NCI-H774 (cell line): ENCODE measurements at places on chromosomes 5 and 9.

- DNase-seq, result no peak
Measured at GRCh38 chr5:159825551-159826051, 90.7 kb upstream of the ADRA1B start.

DNA sequence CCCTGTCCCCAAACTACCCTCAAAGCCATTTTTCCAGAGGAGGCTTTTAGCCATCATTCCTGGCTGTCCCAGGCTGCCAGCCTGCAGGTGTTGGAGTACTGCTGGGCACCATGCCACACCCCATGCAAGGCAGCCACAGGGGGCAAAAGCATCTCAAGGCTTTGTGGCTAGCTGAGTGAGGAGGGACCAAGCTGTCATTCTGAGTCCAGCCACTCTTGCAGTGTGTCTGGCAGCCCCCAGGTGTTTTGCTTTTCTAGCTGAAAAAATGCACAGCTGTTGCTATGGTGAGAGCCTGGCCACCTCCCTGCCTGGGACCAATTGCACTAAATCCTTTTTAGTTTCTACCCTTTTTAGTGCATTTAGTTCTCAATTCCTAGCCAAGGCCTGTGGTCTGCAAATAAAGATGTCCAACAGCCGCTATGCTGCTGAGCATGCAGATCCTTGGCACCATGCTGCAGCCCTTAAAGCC lies 50.4 kb upstream of the PTGS1 start:
- DNase-seq, result no peak

DNA sequence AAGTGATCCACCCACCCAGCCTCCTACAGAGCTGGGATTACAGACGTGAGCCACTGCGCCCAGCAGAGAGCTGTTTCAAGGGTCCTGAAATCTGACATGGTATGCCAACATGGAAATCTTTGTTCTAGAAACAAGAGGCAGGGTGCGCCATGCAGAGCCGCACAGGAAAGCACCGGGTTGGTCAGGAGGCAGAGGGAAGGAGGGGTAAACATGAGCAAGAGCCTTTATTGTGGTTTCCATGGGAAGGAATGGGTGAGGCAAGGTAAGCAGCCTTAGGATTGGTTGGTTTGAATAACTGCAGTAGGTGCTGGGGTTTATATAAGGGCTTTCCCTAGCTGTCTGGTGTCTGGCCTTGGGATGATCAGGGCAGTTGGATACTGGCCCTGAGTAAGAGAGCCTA lies 5.5 kb upstream of the EXOSC2 start:
- DNase-seq, result no peak

GRCh38 chr5:98414938-98415337 lies 358.5 kb upstream of the RGMB start:
- no peak for DNase-seq

DNA sequence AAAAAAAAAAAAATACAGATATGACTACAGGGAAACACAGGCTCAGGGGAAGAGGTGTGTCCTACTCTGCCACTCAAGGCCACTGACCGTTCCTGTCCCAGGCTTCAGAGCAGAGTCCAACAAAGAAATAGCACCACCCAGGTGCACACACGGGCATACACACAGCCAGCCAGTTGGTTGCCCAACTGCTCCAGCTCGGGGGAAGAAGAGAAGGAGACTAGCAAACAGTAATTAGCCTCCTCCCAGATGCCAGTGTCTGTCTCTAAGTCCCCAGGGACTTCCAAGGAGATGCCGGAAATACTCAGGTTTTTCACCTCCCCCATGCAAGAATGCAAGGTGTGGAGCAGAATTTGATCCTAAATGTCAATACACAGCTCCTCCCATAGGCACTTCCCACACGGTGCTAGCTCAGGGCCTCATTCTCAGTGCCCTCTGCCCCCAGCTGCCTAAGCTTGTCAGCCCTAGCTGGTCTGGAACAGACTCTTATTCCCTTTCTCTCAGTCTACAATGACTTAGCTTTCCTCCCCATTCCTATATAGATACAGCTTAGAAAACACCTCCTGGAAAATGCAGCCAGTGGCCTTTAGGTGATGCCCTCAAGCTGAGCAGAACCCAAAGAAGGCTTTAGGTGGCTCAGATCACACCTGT lies 1.7 kb downstream of the MYORG start:
- no peak for DNase-seq

GRCh38 chr5:132807163-132807838 lies 5.8 kb upstream of the SOWAHA start:
- no peak for DNase-seq

DNA sequence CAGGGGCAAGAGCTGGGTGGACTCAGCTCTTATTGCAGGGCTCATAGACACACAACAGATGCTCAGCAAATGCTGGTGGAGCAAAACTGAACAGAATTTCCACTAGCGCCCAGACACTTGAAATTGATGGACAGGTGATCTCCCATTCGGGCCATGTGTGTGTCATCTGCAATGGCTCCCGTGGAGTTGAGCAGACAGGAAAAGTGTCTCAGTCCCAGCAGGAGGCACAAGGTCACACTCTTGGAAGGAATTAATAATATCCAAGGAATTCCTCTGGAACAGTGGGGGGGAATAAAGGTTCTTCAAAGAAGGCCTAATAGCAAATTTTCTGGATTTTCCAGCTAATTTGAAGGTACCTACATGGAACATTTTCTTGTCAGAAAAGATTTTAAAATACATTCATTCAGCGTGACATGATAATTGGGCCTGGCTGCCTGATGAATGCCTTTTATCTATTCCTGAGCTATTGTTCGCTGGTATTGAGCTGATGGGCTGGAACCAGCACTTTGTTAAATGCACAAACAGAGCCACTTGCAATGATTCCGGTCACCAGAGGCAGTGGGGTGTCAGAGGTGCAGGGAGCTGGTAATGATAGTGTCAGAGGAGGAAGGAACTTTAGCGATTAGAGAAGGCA lies 31.5 kb upstream of the ALDH1B1 start:
- no peak for DNase-seq

DNA sequence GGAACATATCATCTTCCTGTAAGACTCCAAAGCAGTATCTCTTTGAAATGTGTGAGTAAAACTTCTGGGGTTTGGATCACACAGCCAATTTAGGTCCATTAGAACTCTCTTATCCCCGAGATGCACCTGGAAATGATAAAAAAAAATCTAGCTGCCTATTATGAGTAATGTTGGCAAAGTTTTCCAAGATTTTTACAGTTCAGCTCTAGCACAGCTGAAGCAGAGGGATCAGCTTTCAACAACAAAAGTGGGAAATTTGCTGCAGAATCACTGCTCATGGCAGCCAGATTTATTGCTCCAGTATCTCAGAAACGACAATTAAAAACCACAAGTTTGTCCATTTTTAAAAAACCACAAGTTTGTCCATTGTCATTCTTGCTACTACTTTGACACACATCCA lies 292.2 kb downstream of the IRX2 start:
- DNase-seq, result no peak

- no peak for DNase-seq
Measured at GRCh38 chr5:149166591-149167100, 25.4 kb downstream of the ABLIM3 start.
